T-cell (primary cell): ENCODE measurements at places on chromosomes 3 and 15. TPM values are rescaled to one million over a fixed set of nuclear protein-coding genes. Genes with fewer than 3 reads are reported as not detected.

NRROS gene
- 15.8 TPM for total RNA-seq

NR2E3 gene
- total RNA-seq = not detected

NMNAT3 gene
- 4.8 TPM for total RNA-seq

ROPN1 gene
- total RNA-seq = not detected

MOBP gene
- not detected for total RNA-seq

PPP1R14D gene
- not detected for total RNA-seq

NR1D2 gene
- total RNA-seq = 51.7 TPM

CCDC54 gene
- total RNA-seq = not detected

DET1 gene
- 6.4 TPM for total RNA-seq
